ENCODE measurements at places on chromosomes 1 and 21.

DNA sequence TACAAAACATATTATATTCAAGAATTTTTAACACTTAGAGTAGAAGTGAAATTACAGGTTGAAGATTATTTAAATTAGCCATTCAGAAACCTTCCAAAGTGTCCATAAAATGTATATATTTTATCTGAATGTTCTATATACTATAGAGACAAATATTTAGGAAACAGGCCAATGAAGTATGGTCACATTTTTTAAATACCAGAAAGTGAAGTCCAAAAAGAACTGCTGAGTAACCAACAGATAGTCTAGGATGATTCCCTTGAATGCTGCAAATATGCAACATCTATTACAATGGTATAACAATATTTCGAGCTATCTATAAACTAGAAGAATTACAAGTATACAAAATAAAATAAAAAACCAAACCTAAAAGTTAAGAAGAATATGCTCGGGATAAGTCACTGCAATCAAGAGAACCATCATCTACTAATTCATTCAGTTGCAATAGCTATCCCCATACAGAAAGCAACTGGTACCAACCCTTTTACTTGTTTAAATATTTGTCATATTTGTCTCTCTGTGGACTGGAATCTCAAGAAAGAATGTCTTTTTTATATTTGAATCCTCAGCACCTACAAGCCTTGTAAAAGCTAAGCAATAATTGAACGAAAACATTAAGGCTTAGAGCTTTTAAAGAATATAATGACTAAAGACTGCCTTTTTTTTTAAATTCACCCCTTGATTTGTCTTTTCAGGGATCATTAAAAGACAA lies 8.1 kb downstream of the ODF2L start:
- no peak for DNase-seq

- no peak for DNase-seq
Measured at GRCh38 chr1:15276691-15277446, 29.8 kb downstream of the FHAD1 start.

DNA sequence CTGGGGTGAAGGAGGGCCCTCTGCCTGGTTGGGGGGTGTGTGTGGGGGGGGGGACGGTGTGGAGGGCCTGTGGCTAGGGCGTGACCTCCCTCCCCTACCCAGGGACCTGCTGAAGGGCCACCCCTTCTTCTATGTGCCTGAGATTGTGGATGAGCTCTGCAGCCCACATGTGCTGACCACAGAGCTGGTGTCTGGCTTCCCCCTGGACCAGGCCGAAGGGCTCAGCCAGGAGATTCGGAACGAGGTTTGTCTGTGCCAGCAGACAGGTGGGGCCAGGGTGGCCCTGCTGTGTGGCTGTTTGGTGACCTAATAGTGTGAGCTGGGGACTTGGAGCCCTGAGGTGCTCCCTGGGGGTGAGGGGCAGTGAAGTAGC lies 43.9 kb downstream of the COQ8A start:
- no peak for DNase-seq

GRCh38 chr21:21241391-21241790 lies 243.2 kb downstream of the NCAM2 start:
- DNase-seq: no peak

DNA sequence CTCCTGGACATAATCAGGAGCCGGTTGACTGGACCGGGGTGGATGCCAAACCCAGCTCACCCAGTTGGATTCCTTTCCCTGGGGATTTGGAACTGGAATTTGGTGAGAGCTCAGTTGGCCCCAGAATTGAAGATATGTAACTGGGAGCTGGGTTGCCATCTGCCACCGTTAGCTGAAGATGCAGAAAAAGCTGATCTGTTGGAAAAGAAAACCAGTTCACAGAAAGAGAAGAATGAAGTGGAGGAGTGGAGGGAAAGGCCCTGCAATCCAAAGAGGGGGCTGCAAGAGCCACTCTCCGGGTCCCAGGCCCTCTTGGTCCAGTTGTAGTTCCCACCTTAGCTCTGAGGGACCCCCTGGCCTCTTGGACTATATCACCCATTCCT lies 16.0 kb downstream of the TEX35 start:
- DNase-seq: no peak

GRCh38 chr1:30117685-30118084 lies 605.7 kb downstream of the MATN1 start:
- no peak for DNase-seq

GRCh38 chr1:163397451-163398200 lies 75.9 kb downstream of the NUF2 start:
- DNase-seq: no peak

DNA sequence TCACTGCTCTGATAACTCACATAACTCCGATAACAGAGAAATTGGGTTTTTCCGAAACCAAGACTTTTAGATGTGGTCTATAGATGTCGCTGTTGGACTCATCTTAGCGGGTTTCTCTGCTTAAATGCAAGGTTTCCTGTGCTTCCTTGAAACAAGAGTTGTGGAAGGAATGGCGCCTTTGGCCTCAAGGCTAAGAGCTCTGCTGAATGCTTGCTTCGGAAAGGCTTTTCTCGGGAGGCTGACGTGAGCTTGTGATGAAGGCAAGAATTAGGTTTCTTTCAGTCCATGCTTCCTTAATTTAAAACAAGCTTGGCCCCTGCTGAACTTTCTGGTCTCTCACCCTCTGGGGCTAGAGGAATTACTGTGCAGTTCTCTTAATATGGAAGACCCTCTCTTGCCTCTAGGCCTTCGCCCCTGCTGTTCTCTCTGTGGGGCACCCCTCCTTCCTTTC lies 113.5 kb downstream of the MAP3K21 start:
- no peak for DNase-seq

- DNase-seq: no peak
Measured at GRCh38 chr1:147600119-147601111, 59.1 kb downstream of the BCL9 start.

- no peak for DNase-seq
Measured at GRCh38 chr1:103529746-103530145, 4.2 kb downstream of the RNPC3 start.
